ENCODE measurements at places on chromosomes 4 and X.

- no peak for DNase-seq
These were observed 759.1 kb upstream of the POU3F4 start for GRCh38 chrX:82748906-82749505.

DNA sequence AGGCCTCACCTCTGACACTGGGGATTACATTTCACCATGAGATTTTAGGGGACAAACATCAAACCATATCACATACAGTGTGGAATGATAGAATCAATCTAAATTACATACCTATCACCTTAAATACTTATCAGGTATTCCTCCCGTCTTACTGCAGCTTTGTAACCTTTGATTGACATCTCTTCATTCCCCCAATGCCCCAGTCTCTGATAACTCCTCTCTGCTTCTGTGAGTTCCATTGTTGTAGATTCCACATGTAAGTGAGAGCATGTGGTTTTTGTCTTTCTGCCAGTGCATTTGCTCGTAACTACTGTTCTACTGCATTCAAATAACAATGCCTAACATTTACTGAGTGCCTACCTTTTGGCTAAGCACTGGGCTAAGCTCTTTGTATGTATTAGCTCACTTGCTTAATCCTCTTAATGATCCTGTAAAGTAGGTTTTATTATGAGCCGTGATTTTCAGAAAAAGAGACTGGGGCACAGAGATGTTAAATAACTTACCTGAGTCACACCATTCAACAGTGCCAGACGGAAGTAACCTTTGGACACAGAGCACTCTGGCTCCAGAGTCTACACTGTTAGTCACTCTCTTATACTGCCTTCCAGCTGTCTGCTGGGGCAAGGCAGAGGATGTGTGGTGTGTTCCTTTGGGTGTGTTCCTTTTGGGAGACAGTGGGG is 63.7 kb upstream of the ESX1 start:
- DNase-seq = no peak

DNA sequence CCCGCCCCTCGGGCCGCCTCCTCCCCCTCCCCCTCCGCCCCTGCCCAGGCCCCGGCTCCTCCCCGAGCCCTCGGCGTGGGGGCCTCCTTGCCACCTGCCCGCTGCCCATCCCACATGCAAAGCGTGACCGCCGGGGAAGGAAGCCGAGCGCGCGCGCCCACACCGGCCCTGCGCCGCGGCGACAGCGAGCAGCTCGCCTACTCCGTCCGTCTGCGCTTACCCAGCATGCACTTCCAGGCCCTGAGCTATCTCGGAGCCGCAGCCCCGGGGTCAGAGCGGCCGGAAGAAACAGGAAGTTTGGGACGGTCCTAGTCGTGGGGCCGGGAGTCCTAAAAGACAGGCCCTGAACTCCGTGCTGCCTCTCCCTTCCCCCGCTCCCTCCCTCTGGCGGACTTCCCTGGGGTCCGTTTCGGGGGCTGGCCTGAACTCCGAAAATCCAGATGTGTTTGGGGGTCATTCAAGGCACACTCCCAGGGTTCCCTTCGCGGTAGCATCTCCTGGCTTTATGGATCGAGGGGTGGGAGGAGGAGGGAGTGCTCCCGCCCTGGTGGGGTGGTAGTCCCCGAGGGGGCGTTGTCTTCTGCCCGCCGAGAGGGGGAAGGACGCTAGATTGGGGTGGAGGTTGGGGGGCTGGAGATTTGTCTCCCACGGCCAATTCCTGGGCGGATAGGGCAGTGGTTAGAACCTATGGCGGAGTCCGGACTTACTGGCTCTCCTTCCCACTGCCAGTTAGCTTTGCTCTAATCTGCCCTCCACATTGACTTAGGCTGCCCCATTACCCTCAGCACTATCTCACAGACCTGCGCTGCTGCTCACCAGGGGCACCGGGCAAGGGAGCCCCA is 25.0 kb upstream of the BCORL1 start:
- peak; percentile 3 for DNase-seq

GRCh38 chrX:109871121-109871888 is 131.6 kb upstream of the TMEM164 start:
- DNase-seq = no peak

DNA sequence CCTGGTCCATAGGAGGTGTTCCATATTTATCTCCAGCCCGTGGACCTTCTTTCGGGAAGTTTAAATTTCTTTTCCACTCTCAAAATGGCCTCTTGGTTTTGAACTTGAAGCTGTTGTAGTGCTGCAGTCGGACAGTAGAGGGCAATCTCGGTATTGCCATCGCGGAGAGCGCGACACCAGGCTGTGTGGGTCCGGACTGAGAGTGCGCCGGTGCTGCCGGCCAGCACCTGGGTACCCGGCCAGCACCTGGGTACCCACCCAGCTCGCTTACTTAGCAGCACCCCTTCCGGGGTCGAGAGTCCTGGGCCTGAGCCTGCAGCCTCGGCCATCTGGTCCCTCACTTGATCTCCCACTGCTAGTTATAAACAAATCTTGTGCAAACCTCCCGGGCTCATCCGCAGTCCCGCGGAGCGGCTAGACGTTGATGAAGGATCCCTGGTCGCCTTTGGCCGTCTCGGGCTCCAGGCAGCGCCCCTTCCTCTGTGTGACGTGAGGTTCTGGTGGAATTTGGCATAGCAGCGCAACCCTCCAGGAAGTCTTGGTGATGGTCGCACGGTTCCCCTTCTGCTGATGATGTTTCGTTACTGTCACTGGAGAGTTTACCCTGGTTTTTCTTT is 18.0 kb downstream of the FAM9A start:
- DNase-seq = peak; percentile 33

DNA sequence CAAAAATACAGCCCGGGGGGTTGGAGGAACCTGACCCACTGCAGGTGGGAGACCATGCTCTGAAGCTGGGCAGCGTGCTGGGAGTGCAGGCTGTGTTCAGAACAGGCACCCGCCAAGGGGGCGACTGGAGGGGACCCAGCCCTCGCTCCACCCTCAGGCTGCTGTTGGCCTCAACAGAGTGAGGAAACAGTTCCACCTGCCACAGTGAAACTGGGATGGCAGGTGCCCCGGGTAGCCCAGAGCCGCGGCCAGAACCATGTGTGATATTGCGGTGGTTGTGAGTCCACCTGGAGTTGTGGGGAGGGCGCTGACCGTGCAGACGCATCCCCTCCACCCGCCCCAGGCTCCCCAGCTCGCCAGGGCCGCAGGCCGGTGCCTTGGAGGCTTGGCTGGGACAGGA is 45.7 kb upstream of the PSAPL1 start:
- DNase-seq = no peak

DNA sequence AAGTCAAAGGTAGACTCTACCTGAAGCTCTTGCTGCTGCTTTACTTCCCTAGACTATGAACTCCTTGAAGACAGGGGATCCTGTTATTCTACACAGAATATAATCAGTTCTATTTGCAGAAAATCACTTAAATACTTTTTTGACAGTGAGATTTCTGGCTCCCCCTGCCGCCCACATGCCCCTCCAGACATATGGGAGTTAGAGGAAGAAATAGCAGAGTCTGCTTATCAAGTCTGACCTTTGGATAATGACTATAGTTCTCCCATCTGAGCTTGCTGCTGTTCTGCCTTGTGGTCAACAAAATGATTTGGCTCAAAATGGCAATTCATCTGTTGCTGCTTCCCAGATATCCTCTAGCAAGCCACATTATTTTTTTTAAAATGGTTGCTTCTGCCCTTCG is 101.1 kb downstream of the ENOX2 start:
- DNase-seq = no peak

GRCh38 chrX:154991039-154991438 is 31.5 kb downstream of the F8 start:
- no peak for DNase-seq
